IPS-NIHi11 (cell line): ENCODE measurements at places on chromosomes 12 and 14.

DNA sequence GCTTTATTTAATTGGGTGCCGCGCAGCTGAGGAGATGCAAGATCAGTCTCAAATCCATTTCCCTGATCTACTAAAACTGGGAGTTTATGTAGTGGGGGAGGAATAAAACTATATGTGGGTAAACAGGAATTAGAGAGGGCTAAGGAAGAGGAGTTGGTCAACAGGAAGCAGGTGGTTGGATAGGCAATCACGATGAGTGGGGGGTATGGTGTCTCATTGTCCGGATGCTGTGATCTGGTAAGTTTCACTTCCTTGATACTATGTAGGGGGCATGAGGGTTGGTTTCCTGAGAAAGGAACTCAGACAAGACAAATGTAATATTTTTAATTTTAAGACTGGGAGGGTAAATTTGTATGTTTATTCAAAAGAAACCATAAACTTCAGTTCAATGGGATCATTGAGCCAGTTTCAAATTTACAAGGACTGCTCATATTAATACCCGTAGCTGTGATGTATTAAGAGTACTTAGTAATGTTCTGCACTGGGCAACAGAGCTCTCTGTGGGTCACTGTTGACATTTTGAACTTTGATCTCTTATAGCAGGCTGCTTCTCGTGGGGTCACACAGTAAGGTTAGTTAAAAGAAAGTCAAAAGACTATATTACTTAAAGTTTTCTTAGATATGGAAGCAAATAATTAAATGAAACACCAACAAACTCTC, 786.2 kb upstream of the FBXO33 start:
- no peak for DNase-seq

DNA sequence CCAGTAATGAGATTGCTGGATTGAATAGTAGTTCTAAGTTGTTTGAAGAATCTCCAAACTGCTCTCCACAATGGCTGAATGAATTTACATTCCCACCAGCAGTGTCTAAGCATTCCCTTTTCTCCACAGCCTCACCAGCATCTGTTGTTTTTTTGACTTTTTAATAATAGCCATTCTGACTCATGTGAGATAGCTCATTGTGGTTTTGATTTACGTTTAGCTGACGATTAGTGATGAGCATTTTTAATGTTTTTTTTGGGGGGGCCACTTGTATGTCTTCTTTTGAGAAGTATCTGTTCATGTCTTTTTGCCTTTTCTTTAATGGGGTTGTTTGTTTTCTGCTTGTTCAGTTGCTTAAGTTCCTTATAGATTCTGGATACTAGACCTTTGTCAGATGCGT, 8.1 kb upstream of the SLC15A5 start:
- DNase-seq = no peak

- DNase-seq = no peak
Measured at GRCh38 chr14:57928732-57929131, 62.8 kb upstream of the SLC35F4 start.

- no peak for DNase-seq
Measured at GRCh38 chr12:29223956-29224543, 75.0 kb downstream of the FAR2 start.

DNA sequence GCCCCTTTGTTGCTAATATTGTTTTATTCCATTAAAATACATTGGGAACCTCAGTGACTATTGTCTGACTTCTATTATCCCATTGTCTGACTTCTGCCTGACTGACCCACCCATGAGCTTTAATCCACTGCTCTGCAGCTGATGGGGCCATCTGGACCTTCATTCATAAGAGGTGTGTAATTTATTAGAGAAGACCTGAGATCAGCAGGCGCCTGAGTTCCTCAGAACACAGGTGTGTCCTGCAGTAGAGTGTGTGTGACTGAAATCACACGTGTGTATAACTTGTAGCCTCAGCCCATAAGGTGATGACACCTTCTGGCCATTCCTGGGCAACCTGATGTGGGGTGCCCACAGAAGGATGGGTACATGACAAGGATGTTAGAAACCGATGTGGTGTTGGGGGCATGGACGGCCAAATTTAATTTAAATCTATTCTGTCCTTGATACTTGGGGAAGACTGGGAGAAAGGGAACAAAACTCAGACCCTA, 821.0 kb downstream of the TMEM121 start:
- DNase-seq = no peak

DNA sequence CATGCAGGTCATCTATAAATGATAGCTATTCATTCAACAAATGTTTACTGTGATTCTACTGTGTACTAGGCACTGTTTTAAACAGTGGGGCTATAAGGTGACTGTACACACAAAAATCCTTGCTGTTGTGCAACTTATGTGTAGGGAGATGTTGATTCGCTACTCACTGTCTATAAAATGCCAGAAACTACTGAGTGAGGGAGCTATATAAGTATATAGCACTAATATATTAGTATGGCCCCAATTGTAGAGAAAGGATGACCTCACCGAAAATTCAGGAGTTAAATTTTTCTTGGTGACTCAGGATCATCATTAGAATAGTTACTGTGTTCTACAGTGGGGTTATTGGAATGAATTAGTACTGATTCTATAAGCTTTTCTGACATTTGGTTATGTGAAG, 117.4 kb downstream of the TGFB3 start:
- no peak for DNase-seq

DNA sequence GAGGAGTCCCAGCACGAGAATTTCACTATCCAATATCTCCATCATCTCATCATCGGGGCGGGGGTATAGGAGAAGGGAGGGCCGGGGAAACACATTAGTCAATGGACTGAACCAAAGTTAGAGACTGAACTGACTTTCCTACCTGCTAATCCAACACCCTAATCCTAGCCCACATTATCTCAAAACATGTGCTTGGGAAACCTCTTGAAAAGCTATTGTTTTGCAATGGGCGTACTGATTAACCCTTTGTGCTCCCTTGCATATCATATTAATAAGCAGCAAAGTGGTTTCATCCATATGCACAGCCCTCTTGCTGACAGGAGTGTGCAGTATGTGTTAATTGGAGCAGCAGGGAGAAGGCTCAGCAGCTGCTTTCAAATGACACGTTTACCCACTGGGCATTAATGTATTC, 125.7 kb upstream of the GRIP1 start:
- no peak for DNase-seq

DNA sequence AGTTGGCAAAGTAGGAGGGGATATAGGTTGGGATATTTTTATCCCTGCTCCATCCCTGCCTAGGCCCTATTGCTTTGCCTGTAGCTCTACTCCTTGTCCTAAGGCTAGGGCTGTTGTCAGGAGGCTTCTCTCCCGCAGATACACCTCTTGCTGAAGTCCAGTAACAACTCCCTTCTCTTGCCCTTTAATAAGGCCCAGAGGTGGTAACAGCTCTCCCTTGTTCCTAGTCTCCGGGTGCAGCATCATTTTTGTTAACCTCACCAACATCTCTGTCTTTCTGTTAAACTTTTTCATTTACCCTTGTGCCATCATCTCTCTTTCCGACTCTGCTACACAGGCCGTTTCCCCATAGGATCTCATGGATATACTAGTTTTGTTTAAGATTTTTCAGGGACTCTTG, 6.3 kb downstream of the ASCL1 start:
- no peak for DNase-seq

DNA sequence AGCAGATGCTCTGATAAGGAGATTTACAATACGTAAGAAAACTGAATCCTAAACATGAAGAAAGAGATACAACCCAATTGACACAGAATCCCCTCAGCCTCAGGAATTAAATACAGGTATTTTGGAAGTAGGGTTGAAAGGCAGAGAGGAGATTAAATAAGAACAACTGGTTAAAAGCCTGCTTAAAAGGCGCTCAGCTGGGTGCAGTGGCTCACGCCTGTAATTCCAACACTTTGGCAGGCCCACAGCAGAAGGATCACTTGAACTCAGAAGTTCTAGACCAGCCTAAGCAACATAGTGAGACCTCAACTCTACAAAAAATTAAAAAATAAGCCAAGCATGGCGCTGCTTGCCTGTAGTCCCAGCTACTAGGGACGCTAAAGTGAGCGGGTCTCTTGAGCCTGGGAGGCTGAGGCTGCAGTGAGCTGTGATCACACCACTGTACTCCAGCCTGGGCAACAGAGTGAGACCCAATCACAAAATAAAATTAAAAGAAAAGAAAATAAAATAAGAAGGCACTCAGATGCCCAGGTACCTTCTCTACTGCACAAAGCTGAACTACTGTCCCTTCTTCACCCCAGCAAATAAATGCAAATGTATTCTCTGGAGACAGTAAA, 32.9 kb downstream of the MED13L start:
- no peak for DNase-seq

DNA sequence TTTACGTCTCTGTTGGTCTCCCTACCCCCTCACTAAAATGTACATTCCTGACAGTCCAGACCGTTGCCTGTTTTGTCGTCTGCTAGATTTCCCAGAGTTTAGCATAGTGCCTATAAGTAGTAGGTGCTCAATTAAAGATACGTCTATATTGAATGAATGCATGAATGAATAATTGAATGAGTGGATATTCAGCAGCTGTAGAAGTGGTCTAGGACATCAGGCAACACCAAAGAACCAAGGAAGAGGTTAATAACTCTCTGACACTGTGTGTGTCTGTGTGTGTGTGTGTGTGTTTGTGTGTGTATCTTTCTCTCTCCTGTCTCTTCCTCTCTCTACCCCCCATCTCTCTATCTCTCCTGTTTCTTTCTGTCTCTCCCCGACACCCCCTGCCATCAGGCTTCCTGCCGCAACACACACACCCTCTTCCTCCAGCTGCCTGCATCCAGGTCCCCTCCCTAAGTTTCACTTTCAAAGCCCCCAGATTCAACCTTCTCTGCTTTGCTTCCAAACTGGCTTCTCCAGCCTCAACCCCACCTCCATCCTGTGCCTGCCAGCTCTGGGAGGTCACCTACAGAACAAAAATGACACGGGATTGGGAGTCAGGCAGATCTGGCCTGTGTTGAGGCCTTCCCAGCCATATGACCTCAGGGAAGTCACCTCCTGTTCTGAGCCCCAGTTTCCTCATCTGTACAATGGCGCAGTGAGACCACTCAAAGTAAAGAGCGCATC, 119.9 kb upstream of the NCOR2 start:
- DNase-seq = no peak
